NB4 (cell line): ENCODE measurements at places on chromosomes 12 and 14.

DNA sequence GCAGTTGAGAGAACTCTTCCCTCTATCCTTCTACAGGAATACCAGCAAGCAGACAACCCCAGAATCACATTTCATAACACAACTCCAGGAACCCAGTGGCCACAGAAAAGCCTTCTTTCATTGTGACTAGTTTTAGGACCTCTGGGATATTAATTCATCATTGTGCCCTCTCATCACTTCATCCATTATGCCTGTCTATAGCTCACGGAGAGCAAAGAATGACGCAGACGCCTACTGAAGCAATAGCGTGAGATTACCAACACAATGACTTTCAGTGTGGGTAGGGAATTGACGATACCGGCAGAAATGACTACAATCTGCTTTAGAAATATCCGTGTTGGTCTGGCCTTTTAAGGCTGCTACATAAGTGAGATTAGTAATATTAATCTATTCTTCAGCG, 158.1 kb upstream of the FOXG1 start:
- no peak for DNase-seq

DNA sequence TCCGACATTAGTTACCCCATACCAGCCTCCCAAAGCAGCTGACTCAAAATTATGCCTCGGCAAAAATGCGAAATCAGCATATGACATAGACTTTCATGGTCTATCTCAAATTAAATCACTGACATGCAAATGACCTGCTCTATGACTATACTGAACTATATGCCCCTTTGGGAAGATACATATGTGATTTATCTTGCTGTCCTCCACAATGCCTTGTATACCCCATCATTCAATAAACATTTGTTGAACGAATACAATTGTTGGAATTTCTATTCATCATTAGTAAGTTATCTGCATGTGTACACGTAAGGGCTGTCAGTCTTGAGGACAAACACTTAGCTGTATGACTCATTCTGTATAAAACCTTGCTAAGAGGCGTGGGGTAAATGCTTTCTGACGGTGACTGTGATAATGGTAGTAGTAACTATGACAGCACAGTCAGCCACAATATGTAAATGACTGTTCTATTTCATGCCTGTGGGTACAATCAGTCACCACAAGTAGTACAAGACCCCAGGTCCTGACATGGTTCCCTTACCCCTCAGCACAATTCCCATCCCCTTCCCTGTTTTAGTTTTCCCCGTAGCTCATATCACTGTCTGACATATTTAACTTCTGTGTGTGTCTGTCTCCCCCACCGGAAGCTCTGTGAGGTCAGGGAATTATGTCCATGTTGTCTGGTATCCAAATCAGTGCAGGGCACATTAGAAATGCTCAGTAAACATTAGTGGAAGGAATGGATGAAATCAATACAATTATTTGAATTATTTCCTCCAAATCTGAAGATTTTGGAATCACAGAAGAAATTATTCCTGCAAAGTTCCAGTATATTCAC, 42.8 kb downstream of the STXBP6 start:
- DNase-seq, result no peak

GRCh38 chr12:26748741-26749431, 84.1 kb downstream of the ITPR2 start:
- DNase-seq, result peak; percentile 43

DNA sequence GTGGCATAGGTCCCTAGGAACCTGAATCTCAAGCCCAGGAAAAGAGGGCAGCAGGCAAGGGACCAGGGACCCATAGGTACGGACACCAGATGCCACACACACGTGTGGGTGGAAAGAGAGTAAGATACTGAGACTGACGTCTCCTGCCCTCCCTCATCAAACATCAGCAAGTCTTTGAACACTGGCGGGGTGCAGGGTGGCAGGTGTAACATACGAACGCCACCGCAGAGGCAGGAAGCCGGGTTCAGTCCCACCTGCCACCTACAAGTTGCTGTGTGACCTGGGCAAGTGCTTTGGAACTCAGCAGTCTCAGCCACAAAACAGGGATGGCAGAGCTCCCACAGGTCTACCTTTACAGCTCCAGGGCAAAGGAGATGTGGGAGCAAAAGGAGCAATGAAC, 11.1 kb downstream of the ACTN1 start:
- DNase-seq, result no peak

DNA sequence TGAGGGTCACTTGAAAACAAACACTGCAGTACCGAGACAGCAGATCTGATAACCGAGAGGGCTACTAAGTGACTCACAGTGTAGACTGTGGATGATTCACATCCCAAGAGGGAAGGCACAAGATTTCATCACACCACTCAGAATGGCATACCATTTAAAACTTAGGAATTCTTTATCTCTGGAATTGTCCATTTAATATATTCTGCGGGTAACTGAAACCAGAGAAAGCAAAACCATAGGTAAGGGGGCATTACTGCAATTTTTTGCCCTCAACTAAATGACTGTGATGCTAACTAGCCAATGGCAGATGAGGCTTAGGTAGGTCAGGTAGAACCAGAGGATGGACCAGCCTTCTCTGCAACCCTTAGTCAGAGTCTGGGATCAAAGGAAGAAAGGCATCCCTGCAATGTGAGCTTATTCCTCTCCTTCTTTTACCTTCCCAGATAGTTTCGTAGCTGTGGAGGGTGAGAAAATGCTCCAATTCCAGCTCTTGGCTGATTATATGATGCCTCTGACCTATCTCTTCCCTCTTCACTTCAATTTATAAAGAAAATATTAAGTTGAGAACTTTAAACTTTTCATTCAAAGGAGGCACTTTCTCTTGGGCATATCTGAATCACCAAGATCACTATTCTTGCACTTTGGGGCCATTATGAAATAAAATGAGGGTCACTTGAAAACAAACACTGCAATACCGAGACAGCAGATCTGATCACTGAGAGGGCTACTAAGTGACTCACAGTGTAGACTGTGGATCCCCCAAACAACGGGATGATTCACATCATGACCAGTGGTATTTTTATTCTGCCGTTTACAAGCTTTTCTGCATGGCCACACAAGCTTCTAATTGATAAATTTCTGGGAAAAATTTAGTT, 6.8 kb downstream of the ART4 start:
- DNase-seq, result peak; percentile 38

- no peak for DNase-seq
Measured at GRCh38 chr12:14611640-14612203, 44.0 kb upstream of the PLBD1 start.

- DNase-seq, result no peak
Measured at GRCh38 chr12:103583008-103583407, 4.1 kb upstream of the STAB2 start.

DNA sequence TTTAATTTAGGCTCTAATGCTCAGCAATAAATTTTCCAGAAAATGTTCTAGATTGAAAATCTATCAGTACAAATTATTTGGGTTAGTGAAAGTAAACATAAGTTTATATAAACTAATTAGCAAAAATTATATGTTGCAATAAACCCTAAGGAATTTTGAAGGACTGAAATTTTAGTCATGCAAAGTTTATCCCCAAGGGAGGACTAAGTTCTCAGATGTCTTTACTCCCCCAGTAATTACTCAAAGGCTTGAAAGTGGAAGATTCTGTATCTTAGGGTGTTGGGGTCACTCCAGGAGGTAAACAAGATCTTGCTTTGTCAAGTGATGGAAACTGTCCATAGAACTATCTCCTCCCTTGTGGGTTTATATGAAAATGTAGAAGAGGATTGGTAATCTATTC, 183.7 kb downstream of the AKAP6 start:
- no peak for DNase-seq

- peak; percentile 28 for DNase-seq
Measured at GRCh38 chr14:60757567-60758002, 23.0 kb downstream of the MNAT1 start.

- no peak for DNase-seq
Measured at GRCh38 chr12:117686911-117687377, 281.8 kb downstream of the KSR2 start.

DNA sequence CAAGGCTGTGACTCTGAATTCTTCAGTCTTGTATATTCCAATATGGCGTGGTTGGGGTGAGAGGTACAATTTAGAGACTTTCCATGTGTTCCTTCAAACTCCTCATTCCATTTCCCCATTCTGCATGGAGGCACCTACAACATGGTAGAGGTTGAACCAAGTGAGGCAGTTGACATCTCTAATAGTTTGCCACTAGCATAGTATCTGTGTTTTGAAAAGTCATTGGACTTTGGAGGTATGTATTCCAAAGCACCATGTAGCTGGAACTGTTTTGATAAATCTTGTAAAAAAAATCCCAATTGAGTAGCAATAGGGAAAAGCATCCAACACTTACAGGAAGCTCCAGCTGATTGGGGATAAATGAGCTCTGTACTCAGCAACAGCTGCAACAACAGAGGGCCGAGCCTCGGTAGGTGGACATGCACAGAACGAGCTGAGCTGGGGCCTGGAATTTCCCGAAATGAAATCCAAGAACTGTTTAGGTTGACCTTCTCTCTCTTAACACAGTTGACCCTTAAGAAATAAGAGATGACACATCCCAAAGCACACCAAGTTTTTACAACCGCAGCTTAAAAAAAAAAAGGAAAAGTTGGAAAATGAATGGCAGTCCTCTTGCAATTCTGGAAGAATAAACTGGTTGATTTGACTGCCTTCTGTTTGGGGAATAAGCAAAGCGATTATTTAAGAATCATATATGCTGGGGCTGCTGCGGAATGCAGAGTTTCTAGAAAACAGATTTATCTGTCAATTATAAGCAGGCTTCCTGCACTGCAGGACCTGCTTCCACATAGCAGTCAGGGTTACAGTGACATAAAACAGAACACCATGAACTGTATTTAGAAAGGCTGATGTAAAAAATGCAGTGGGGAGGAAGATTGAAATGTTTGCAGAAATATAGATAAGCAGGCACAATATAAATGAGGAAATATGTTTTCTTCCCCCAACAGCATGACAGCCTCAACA, 194.6 kb upstream of the KRR1 start:
- DNase-seq, result no peak

DNA sequence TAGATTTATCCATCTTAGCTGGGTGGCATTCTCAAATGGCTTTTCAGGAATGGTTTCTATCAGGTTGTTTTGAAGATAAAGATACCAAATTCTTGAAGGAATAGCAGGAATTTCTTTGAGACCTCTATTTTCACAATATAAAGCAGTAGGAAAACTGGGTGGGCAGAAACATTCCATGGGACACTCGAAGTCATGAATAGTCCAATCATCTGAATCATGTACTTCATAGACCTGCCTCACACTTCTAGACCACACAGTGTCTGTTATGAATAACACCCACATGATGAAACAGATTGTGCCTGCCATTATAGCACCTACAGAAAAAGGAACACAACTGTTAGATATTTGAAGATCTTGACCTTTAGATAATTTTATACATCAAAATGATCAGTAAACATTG, 1.8 kb downstream of the KERA start:
- DNase-seq, result no peak

DNA sequence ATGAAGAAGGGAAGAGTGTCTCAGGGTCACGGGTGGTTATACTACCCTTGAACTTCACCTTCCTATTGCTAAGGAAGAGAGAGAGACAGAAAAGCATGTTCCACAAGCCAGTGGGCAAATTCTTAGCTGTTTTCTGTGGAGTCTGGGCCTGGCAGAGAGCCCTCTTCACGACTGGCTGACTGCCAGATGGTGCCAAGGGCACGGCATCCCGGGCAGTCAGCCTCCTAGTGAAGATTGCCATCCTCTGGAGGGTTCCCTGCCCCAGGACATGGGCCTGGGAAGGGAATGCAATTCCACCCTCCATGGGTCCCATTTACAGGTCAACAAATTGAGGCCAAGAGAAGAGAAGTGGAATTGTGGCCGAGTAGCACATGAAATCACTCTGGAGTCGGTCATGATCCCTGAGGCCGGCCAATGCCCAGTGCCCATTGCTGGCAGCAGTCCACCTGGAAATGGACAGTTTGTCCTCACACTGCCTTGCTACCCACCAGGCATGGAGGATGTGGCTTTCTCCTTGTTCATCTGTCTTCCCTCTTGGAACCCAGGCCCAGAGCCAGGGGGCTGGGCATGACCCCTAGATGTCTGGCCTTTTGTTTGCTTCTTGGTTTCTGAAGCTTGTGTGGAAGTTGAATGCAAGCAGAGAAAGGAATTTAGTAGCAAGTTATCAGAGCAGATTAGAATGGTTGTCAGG, 9.9 kb downstream of the TUNAR start:
- no peak for DNase-seq

- no peak for DNase-seq
Measured at GRCh38 chr14:60514741-60515491, 6.0 kb downstream of the SIX6 start.

GRCh38 chr14:39025810-39026627, 77.0 kb downstream of the SEC23A start:
- peak; percentile 14 for DNase-seq

GRCh38 chr14:102838501-102838900, 61.3 kb downstream of the TRAF3 start:
- no peak for DNase-seq

GRCh38 chr14:76931631-76932402, 96.7 kb downstream of the IRF2BPL start:
- DNase-seq, result no peak

DNA sequence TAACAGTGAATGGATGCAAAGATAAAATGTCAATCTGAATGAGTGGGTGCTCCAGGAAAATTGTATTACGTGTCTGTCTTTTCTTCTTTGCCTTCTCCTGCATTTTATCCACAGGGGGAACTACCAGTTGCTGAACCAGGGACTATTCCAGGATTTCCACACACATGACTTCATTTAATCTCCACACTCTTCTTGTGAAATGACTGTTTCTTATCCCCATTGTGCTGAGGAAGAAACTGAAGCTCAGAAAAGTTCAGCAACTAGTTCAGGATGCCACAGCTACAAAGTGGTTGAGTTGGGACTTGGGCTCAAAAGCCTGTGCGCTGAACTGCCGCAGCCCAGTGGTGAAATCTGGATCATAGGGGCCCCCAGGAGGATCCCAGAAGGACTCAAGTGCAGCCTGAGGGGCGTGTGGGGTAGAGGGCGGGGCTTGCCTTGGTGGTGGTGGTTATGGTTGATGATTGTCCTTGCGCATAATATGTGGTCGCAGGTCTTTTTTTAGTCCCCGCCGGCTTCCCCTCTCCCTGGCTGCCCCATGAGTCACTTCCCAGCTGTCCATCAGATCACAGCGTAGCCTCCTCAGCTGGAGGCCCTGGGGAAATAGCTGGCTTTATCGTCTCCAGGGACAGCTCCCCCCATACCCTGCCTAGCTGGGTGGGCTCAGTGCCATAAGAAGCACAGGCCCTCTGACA, 235.2 kb upstream of the CRY1 start:
- peak; percentile 95 for DNase-seq

DNA sequence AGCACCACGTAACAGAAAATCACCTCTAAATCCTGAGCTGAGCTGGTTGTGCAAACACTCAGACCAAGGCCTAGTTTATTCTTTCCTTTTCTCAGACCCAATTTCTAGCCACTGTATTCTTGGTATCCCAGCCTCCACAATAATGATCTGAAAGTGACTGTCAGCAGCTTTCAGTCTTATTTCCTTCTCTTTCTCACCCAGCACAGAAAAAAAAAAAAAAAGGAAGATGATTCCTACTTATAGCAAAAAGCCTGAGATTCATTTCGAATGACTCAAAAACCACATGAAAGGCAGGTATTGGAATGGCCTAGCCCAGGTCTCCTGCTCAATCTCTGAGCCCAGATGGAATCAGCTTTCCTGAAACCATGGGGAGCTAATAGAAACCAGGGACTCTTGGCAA, 298.6 kb upstream of the PPFIA2 start:
- no peak for DNase-seq

GRCh38 chr12:31219521-31219920, 106.4 kb downstream of the SINHCAF start:
- no peak for DNase-seq

GRCh38 chr12:127024791-127025190, 1242.2 kb upstream of the TMEM132C start:
- DNase-seq, result no peak

GRCh38 chr14:97490521-97491070, 693.4 kb downstream of the VRK1 start:
- no peak for DNase-seq

GRCh38 chr14:31449971-31450610, 7.2 kb downstream of the DTD2 start:
- DNase-seq, result peak; percentile 55
